ENCODE measurements at places on chromosomes 13 and 19.

DNA sequence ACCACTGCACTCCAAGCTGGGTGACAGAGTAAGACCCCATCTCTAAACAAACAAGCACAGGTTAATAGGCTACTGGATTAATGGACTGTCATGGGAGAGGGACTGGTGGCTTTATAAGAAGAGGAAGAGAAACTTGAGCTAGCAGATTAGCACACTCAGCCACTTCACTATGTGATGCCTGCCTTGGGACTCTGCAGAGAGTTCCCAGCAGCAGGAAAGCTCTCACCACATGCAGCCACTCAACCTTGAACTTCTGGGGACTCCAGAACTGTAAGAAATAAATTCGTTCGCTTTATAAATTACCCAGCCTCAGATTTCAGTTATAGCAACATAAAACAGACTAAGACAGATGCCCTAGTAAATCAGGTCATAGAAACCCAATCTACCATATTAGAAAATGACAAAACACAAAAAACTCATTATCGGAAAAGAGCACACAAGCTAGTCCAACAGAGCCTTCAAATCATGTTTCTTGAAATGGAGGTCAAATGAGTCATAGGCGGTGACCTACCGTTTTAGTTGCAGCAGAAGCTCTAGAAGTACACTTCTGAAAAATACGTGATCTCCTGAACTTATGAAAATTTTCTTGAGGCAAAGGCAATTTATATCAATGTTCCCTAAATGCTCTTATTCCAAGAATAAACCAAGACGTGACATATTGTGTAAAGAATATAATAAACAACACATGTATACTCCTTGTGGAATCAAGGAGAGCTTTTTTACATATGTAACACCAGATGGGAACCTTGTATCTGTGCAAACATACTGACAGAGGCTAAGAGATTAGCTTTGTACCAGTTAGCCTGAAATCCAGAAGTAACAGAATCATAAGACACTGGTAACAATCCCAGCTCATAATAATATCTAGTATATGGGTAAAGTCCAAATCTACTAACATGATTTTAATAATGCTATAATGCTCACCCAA is 340.9 kb upstream of the SGCG start:
- DNase-seq = peak; percentile 42

- no peak for DNase-seq
Measured at GRCh38 chr13:55437162-55437561, 1703.6 kb upstream of the PRR20A start.

DNA sequence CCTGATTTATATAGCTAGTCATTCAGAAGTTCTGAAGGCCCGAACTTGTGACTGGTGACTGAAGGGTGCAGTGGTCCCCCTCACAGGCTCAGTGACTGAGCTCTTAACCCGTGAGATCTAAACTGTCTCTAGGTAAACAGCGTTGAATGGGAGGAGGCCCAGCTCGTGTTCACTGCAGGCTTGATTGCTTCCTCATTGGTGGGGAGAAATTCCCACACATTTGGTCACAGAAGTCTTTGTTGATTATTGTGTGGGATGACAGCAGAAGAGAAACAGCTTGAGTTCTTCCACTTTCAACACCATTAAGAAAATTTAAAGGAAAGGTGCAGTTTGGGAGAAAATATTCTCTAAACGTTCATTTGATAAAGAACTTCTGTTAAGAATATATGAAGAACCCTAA is 1178.0 kb downstream of the UQCRFS1 start:
- DNase-seq = no peak

DNA sequence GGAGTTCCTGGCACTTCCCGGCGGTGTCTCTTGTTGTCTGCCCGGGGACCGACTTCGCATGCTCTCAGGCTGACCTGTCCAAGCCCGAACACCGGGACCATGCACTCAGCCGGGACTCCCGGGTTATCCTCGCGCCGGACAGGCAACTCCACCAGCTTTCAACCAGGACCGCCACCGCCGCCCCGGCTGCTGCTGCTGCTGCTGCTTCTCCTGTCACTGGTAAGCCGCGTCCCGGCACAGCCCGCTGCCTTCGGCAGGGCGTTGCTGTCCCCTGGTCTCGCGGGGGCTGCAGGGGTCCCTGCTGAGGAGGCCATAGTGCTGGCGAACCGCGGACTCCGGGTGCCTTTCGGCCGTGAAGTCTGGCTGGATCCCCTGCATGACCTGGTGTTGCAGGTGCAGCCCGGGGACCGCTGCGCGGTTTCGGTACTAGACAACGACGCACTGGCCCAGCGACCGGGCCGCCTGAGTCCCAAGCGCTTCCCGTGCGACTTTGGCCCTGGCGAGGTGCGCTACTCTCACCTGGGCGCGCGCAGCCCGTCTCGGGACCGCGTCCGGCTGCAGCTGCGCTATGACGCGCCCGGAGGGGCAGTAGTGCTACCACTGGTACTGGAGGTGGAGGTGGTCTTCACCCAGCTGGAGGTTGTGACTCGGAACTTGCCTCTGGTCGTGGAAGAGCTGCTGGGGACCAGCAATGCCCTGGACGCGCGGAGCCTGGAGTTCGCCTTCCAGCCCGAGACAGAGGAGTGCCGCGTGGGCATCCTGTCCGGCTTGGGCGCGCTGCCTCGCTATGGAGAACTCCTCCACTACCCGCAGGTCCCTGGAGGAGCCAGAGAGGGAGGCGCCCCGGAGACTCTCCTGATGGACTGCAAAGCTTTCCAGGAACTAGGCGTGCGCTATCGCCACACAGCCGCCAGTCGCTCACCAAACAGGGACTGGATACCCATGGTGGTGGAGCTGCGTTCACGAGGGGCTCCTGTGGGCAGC is 661 bp downstream of the FREM2 start:
- DNase-seq = no peak

DNA sequence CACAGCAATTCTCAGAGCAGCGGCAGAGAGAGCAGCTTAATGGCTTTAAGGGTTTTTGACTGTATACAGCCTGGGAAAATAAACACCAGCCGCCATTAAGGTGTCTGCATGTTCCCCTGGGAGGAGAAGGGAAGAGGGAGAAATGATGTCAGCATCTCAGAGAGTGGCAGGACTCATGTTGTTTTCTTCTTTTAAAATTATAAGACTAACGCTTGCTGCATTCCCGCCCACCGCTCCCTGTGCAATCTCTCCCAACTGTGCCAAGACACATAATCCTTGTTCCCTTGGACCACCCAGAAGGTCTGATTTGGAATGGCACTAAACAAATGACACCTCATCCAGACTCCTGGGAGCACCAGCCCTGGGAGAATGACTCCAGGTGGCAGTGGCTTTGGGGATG is 27.7 kb upstream of the FAM216B start:
- DNase-seq = no peak

- DNase-seq = no peak
Measured at GRCh38 chr19:8494158-8494557, 8.3 kb downstream of the PRAM1 start.

DNA sequence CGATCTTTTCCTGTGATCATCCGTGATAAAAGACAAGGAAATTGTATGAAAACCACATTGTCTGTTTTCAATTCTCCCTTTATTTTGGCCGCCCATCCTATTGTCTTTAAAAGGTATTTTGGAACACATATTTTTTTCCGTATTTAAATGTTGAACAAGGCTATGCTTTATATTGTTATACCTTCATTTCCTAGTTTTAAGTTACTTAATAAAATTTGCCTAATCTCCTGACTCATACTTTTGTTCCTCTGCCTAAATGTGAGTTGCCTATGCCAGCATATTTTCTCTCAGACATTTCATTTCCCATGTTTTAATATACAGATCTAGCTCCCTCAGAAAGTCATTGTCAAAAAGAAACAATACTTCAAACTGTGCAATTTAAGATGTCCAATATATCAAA is 104.2 kb downstream of the SLITRK6 start:
- DNase-seq = no peak

DNA sequence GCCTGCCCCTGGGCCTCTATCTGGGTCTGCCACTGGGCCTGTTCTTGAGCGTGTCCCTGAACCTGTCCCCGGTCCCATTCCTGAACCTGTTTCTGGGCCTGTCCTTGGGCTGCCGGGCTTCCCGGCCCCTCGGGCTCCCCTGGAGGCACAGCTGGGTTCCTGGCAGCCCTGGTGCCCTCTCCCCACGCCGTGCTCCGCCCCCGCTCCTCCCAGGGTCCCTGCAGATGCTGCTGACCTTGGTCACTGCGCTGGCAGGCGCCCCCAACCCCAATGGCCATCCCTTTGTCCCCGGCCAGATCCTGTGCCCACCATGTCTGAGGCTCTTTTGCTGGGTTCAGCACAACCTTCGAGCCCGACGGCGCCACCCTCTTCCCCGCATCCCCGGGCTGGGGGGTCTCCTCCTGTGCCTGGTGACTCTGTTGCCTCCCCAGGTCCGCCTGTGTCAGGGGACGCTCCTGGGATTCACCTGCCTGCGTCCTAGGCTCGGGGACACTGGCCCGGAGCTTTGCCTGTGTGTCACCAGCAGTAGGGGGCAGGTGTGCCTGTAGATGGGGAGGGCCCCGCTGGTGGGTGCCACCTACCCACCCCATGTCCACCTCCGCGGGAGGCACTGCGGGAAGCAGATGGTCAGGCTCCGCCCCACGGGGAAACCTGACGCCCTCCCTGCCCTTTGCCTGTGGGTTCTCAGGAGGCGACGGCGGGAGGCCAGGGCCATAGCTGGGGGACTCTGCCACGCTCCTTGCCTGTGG is 41.0 kb upstream of the GRTP1 start:
- DNase-seq = no peak

GRCh38 chr19:14363183-14364097 is 17.8 kb upstream of the ADGRE5 start:
- DNase-seq = no peak

- DNase-seq = no peak
Measured at GRCh38 chr13:99693852-99694611, 192.8 kb downstream of the TM9SF2 start.

DNA sequence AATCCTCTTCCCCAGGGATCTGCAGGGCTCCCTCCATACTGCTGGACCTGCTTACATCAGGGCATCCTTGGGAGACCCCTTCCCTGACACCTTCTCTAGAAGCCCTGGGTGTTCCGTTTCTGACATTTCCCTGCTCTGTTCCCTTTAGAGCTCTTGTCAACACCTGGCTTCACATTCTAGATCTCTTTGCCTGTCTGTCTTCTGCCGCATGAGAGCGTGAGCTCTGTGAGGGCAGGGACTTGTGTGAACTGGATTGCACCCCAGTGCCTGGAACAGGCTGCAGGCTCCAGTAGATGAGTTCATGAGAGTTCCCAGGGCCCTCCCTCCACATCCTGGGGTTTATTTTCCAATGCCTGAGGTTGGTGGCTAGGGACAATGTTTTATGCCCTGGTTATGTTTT is 651 bp downstream of the CEACAM7 start:
- no peak for DNase-seq

GRCh38 chr19:48461982-48462655 is 6.7 kb downstream of the KCNJ14 start:
- no peak for DNase-seq

DNA sequence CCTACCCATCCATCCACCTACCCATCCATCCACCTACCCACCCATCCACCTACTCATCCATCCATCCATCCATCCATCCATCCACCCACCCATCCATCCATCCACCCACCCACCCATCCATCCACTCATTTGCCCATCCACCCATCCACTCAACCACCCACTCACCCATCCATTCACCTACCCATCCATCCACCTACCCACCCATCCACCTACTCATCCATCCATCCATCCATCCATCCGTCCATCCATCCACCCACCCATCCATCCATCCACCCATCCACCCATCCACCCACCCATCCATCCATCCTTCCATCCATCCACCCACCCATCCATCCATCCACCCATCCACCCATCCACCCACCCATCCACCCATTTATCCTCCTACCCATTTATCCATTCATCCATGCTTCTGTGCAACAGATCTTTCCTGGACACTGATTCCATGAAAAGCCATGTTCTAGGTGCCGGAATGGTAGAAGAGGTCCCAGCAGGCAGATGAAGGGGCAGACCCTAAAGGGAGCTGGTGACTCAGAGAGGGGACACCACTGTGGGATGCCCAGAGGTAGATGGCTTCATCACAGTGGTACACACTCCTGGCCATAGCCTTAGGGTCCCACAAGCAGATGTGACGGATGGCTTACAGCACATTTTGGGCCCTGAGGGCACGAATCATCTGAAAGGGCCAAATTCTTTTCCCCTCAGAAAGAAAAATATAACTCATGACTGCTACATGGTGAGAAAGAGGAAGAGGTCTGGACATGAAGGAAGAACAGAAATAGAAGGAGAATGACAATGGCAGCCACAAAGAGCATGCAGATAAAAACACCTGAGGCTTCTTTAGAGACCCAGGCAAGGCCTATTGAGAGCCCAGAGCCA is 76.0 kb downstream of the KCTD15 start:
- no peak for DNase-seq

DNA sequence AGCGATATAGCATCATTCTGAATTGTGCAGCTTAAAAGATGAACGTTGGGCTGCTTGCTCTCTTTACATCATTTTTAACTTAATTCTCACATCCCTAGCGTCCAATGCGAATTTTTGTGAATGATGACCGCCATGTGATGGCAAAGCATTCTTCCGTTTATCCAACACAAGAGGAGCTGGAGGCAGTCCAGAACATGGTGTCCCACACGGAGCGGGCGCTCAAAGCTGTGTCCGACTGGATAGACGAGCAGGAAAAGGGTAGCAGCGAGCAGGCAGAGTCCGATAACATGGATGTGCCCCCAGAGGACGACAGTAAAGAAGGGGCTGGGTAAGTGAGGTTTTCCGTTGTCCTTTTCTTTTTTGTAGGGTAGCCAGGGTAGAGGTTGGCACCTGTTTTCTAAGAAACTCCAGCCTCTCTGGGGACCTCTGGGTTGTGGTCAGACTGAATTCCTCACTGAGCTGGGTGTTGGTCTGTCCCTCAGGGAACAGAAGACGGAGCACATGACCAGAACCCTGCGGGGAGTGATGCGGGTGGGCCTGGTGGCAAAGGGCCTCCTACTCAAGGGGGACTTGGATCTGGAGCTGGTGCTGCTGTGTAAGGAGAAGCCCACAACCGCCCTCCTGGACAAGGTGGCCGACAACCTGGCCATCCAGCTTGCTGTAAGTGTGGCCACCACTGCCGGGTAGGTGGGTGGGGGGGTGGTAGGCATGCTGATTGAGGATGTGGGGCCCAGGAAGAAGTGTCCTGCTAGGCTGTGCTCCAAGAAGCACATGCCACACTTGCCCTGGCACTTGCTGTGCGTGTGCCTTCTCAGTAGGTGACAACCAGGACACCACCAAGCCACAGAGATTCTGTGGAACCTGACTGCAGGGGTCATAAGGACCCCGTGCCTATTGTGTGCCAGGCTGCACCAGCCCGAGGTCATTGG is 17.0 kb downstream of the ILF3 start:
- DNase-seq = no peak

DNA sequence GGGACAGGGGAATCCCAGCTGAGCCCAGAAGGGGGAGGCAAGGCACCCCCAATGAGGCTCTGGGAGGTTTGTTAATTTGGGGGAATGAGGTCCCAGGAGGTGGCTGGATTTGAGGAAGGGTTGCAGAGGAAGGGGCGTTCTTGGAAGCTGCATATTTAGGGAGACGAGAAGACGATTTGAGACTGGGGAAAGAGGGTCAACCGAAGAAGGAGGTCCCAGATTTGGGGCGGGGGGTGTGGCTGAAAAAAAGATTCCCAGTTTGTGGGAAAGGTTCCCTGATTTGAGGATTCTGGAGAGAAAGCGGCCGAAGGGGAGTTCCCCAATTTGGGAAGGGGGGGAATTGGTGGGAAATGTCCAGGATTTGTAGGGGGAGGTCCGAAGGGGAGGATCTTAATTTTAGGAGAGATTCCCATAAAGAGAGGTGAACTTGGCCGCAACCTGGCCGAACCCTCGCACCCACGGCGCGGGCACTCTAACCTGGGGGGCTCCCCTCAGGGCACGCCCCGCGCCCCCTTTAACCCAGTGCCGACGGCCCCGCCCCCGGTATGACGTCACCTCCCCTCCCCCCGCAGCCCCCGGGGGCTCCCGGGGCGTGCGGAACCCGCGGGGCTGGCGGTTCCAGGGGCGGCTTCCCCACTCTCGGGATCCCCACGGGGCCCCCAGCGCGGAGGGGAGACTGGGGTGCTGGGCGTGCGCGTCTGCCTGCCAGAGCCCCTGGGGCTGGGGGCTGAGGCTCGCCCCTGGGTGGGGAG is 1.2 kb downstream of the PTPRS start:
- DNase-seq = peak; percentile 61
